HT1080 (cell line): ENCODE measurements at places on chromosomes 5 and 9. TPM values are rescaled to one million over a fixed set of nuclear protein-coding genes. Genes with fewer than 3 reads are reported as not detected.

GRCh38 chr9:36987891-36988290 lies 46.2 kb downstream of the PAX5 start:
- peak; percentile 43 for DNase-seq

DNA sequence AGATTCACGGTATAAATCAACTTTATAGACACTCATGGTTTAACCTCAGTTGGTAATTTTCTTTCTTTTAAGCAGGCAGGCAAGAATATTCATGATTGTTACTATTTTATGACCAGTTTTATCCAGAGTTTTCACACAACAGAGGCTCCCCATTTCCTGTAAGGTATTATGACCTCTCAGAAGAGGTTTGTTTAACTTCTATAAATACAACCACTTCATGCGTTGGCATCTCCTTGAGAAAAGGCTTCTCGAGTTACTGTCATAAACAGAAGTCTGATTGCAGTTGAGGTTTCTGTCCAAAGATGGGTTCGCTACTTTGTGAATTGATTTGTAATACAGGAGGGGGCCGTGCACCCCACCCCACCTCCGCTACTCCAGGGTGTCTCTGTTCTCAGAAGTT lies 55.3 kb downstream of the ENTREP1 start:
- DNase-seq, result no peak

DNA sequence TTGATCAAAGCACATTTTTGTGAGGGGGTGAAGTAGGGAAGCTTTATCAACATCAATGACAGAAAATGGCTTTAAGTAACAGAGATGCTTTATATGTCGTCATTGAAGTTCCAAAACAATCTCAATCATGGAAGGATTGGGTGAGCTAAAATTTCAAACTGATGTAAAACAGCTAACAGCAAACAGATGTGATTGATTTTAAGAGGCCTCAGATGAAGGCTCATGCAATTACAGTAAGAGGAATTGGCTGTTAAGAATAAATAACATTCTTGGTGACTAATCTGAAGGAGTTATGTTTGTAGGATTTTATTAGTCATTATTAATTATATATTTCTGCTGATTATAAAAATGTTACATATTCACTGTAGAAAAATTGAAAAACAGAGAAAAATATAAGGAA lies 63.5 kb upstream of the PUM3 start:
- DNase-seq, result no peak

- peak; percentile 67 for DNase-seq
Measured at GRCh38 chr9:70013598-70014196, 30.0 kb upstream of the MAMDC2 start.

GRCh38 chr5:173311818-173312585 lies 16.2 kb downstream of the STC2 start:
- DNase-seq, result no peak

DNA sequence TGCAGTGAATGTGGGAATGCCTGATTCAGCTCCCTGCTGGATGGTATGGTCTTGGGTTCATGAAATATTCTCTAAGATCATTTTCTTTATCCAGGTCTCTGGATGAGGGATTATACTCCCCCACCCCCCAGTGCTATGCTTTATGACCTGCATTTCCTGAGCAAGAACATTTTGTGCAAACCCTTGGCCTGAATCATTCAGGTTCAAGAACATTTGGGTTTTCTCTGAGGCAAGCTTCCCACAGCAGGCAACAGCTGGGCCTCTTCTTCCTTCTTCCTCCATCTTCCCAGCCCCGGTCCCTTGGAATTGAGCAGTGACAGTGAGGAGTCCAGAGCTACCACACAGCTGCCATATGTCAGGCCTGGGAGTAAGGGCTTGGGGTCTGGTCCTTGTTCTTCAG lies 58.6 kb upstream of the TNFSF15 start:
- DNase-seq, result no peak

DNA sequence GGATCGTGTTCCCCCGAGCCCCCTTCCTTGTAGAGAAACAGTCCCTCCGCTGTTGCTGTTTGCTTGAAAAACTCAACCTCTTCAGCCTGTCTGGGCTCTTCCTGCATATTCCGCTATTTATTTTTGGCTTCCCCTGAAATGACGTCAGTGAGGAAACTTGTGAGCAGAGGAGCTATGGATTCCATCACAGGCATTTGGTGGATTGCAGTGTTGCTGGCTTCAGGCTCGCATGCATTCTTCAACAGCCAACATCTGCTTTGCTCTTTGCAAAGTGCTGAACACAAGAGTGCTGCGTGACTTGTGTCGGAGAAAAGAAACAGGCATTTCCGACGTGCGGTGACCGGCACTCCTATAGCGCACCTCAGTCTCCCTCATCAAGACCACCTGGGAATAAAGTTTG lies 232.7 kb downstream of the RFK start:
- DNase-seq, result no peak

- DNase-seq, result no peak
Measured at GRCh38 chr9:24932785-24933184, 387.1 kb upstream of the IZUMO3 start.

DNA sequence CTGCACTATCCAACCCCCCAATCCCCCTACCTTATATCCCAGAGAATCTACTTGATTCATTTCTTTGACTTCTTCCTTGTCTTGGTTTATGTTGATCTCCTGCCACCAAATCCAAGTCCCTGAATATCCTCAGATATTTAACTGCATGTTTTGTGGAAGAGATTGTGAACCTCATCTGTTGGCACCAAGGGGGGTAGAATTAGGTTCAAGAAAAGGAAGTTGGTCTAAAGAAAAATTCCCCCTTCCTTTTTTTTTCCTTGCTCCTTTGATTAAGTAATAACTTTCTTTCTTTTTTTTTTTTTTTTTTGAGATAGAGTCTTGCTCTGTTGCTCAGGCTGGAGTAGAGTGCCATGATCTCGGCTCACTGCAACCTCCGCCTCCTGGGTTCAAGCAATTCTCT lies 526 bp upstream of the CD14 start:
- DNase-seq, result no peak

DNA sequence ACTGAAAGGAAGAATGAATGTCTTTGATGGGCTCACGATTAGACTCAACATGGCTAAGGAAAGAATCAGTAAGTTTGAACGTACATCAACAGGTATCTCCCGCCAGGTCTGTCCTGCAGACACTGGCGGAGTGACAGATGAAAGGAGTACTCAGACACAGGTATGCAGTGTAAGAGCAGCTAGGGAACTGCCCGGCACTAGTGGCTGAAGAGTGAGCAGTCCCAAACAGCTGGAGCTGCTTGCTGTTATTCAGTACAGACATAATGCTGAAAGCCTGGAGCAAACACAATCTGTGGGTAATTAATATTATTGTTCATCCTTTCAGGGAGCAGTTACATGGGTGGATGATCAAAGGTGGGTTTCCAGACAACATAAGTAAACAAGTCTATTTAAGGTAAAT lies 835.5 kb downstream of the TLE4 start:
- DNase-seq, result no peak

- DNase-seq, result peak; percentile 83
Measured at GRCh38 chr5:36369219-36369690, 67.6 kb upstream of the RANBP3L start.

DNA sequence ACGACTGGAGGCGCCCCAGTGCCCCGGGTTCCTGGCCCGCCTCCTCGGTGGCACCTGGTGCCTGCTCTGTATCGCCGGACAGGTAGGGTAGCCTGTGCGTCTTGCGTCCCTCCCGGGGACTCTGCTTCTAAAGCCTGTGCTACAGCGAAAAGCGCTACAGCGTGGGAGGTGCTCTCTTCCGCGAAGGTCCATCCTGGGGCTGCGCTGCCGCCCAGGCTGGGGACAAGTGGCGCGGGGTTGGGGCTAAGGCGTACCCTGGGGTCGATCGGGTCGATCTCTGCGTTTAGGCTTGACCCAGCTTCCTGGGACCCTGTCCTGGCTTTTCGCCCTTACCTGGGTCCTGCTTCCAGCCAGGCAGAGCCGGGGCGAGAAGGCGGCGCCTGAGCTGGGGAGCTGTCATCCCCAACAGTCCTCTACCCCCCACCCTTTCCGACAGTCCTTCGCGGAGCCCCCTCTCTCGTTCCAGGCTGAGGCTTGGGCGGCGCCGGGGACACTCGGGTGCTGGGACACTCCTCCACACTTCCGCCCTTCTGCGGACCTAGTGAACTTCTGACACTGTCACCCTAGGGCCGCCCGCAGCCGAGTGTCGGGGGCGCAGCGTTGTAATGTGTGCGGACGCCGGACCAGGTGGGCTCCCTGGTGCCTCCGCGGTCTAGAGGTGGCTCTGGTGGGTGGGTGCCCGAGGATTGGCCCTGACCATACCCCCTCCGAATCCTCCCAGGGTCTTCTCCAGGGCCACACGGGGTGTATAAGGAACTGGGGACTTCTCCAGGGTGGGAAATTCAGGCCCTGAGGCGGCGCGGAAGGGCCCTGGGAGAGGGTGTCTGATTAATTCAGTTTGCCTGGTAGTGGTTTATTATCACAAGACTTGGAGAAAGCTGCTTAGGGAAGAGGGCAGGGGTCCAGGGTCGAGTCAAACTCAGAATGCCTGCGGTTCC lies 328.2 kb downstream of the SH3GL2 start:
- no peak for DNase-seq

DNA sequence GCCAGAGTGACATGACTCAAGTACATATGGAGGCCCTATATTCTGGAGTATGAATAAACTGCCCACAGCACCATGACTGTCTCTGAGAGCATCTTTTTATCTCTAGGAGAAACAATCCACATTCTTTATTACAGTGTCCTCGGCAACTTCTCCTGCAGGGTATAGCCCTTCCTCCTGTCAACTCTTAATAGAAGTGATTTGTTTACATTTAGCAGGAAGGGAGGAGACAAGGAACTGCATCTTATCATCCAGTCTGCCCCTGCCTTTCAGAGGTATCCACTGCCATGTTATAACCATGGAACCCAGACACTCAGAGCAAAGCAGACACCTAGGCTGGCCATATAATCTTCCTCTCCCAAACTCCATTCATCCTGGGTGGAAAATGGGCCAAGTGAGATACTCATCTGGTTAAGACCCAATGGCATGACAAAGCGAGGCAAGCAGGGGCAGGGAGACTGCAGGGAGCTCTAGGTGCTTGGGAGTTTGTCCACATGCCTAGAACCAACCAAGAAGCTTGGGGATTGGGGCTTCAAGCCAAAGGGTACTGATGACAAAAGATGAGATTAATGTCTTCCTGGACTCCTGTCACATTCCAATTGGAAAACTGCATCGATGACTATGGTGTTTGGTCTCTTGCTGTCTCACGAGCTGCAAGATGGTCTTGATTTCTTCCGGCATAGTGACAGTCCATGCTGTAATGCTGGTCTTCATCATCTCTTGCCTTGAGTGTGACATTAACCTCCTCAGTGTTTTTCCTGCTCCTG lies 620.5 kb upstream of the KLF4 start:
- no peak for DNase-seq

DNA sequence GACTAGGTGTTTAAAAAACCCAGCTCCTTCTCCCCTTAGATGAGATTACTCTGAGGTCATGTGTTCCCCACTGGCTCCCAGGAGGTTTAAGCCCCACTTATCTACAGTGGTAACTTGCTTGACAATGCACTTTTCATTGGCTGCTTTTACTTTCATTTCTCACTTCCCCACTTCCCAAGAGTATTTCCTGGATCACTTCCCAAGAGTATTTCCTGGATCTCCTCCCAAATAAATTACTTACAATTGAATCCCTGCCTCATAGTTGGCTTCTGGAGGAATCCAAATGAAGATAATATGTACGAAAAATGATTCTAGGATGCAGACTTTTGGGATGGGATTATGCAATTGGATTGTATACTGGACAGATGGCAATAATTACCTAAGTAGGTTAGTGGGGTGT lies 47.1 kb upstream of the CHSY3 start:
- no peak for DNase-seq

DNA sequence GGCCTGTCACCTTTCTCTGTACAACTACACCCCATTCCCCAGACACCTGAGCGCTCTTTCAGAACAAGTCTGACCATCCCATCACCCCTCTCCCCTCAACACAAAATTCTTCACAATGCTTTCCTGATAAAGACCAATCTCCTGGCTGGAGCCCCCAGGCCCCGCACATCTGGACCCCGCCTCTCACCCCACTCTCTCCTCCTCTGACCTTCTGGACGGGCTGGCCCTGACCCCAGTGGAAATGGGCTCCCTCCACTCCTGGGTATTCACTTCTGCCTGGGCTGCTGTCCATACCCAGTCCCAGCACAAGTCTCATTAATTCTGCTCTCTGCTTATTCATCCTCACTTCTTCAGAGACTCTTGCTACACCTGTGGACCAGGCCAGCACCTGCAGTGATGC lies 2.1 kb upstream of the SPOCK1 start:
- no peak for DNase-seq

GRCh38 chr9:128249908-128250838 lies 25.6 kb downstream of the GOLGA2 start:
- no peak for DNase-seq

GRCh38 chr9:129752900-129753729 lies at the start of gene PTGES:
TSS of gene PTGES (minus strand) at chr9:129753042. CDS start at chr9:129753012, 30 bp downstream.
- peak; percentile 51 for DNase-seq

GRCh38 chr9:101674165-101674564 lies 64.3 kb downstream of the GRIN3A start:
- no peak for DNase-seq

DNA sequence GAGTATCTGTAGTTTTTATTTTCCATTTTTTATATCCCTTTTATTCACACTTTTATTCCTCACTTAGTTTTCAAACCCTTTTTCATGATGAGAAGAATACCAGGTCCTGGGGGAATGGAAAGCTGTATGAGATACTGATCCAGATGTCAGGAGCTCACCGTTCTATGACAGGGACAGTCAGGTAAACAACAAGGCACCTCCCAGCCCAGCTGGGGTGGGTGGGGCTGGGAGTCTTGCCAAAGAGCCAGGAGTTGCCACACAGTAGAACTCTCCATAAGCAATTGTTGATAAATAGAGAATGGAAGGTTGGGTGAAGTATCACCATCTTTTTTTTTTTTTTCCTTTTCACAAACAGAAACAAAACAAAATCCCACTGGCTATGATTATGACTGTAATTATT lies 225.8 kb downstream of the NSG2 start:
- DNase-seq, result no peak

DNA sequence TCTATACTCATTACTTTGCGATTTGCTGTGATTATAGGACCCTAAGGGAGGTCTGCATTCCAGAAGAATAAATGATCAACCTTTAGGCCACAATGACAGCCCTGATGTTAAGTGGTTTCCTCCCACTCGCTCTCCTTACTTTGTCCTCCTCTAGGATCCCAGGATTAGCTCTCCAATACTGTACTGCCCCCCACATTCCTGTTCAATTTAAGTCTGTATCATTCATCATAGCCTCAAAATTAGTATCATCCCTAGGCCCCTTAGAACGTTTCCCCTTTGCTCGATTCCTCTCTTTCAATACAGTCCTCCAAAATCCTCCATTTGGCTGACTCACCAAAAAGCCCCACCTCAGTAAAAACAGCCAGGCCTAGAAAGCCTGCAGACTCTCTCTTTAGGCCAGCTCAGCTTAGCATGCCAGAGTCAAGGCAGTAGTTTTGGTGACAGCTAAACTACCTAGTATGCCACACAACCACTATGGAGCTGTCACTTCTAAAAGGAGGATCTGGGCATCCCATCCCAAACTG lies 24.4 kb downstream of the RNF145 start:
- DNase-seq, result peak; percentile 93

GRCh38 chr5:41151564-41151963 lies 61.8 kb downstream of the C6 start:
- no peak for DNase-seq

WDR70 gene
- 29.4 and 30.7 TPM in 2 replicates for total RNA-seq

ORM2 gene
- total RNA-seq, result not detected in 2 replicates

NRARP gene
- 0.30 and 0.90 TPM in 2 replicates for total RNA-seq

ARL10 gene
- total RNA-seq, result 0.79 and 2.2 TPM in 2 replicates

C5orf52 gene
- not detected in 2 replicates for total RNA-seq

PCDHB7 gene
- 0.05 TPM in 1 of 2 replicates, not detected in the other for total RNA-seq
